ENCODE measurements at places on chromosomes 13 and 19.

GRCh38 chr13:112917737-112918136, 51.3 kb upstream of the MCF2L start:
- no peak for DNase-seq

DNA sequence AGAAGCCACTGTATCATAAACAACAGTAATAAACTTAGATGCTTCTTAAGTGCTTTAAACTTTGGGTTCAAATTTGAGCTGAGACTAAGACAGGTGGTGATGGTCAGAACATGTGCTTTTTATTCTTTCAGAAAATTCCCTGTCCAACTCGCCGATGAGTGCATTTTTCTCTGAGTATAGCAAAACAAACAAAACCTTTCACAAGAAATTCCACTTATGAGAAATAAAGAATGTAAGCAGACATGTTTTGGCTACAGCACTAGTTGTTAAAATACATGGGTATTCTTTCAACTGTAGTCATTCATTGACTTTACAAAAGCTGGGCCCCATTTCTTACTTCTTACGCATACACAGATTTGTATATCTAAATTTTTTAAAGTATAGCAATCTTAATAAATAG, 125.6 kb downstream of the SPRY2 start:
- DNase-seq = no peak

DNA sequence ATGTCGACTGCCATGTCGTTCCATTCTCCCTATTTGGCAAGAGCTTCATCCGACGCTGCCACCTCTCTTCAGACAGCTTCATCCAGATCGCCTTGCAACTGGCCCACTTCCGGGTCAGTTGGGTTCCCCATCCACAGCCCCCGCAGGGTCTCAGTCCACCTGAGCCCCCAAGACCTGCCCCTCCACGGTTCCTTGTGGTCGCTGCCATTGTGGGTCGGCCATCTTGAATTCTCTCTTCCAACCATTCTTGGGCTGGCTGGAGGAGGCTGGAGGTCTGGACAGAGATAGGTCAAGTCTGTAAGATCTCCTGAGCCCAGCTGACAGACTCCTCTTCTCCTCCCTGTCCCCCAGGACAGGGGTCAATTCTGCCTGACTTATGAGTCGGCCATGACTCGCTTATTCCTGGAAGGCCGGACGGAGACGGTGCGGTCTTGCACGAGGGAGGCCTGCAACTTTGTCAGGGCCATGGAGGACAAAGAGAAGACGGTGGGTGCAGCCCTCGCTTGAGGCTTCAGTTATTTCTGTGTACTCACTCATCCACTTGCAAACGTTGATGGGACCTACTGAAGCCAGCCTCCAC, 19.5 kb downstream of the CPT1C start:
- DNase-seq = no peak

DNA sequence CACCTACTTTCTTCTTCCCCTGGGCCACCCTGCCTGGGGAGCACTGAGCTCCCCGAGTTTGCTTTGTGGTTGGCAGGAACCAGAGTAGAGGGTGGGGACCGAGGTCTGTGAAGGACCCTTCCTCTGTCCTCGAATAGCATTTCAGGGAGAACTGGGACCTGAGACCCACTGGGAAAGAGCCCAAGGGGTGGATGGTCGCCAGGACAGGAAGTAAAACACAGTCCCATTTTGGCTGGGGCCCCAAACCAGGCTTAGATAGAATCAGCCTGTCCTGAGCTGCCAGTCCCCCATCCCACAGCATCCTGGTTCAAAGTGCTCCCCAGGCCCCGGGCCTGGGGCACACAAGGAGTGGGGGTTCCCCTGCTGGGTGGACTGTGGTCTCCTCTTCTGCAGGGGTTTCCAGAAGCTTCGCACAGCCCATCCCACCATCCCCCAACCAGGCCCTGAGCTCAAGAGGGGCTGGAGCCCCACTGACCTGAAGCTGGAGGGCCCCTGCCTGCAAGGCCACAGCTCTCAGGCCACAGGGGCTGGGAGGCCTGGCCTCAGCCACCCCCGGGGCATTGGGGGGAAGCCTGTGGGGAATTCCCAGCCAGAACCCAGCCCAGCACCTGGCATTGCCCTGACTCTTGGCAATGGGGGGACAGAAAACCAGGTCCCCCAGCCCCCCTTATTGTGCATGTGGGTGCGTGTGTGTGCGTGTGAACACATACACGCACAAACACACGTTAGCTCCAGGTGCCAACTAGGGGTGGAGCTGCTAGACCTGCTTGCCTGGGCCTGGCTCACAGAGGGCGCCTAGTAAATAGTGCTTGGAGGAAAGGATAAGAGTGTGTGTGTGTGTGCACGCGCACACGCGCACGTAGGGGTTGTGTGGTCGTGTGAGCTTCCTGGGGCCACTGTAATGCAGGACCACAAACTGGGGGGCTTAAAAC, 995 bp upstream of the MKNK2 start:
- no peak for DNase-seq

DNA sequence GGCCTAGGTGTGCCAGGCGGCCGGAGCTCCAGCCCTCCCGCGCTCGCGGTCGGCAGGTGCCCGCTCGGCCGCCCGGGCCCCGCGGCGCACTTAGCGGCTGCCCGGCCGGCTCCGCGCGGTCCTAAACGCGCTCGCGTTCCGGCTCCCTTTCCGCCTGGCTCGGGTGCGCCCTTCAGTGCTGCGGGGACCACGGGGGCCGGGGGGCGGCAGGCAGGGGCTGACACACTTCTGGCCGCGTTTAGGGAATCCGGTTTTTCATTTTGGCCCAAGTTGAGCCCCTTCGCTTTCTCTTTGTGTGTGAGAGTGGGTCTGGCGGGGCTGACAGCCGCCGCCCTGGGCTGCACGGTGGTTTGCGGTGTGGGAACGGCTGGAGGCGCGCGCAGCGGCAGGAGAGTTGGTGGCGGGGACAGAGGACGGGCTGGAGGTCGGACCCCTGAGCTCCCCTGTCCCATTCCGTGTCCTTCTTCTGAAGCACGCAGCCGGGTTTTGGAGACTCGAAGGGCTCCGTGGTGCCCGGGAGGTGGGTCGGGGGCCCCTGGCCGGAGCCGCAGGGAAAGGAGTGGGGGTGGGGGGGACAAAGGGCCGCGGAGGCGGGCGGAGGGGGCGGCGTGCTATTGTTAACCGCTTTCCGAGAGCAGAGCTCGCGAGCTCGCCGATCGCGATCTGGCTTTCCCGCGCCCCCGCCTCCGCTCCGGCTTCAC, 3.1 kb downstream of the FGF9 start:
- no peak for DNase-seq

- no peak for DNase-seq
Observed at GRCh38 chr19:33437821-33438671, 64.5 kb downstream of the CEBPG start.

GRCh38 chr13:35987572-35988513, 143.3 kb downstream of the DCLK1 start:
- DNase-seq = no peak

DNA sequence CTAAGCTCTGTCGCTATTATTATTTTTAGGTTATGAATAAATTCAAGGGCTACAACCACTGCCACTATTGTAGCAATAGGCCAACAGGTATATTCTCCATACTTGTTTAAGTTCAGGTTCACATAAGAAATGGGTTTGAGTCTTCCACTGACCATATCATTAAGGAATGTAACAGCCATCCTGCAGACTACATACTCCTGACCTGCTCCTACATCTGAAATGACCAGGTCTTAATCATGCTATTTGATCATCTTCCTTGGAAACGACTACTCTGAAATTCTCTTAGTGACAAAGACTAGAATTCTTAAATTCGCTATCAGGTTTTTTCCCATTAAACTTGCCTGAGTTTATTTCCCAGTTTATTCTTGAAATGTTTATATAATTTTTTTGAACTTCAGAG, 66.8 kb downstream of the IPO5 start:
- no peak for DNase-seq

DNA sequence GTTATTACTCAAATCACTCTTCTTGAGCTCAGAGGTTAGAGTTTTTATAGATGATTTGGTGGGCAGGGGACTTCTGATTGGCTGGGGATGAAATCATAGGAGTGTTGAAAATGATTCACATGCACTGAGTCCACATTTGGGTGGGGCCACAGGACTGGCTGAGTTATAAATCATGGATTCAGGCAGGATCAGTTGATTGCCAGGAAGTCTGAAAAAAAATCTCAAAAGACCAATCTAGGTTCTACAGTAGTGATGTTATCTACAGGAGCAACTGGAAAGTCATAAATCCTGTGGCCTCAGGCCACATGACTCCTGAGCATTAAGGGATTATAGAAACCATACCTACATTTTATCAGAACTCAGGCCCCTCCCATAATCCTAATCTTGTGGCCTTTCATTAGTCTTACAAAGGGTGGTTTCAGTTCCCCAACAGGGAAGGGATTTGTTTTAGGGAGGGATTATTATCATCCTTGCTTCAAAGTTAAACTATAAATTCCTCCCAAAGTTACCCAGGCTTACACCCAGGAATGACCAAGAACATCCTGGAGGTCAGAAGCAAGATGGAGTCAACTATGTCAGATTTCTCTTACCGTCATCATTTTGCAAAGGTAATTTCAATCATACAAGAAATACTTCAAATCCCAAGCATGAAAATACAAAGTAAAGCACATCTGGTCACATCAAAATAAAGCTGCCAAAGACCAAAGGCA, 5.6 kb upstream of the CCDC70 start:
- DNase-seq = no peak

DNA sequence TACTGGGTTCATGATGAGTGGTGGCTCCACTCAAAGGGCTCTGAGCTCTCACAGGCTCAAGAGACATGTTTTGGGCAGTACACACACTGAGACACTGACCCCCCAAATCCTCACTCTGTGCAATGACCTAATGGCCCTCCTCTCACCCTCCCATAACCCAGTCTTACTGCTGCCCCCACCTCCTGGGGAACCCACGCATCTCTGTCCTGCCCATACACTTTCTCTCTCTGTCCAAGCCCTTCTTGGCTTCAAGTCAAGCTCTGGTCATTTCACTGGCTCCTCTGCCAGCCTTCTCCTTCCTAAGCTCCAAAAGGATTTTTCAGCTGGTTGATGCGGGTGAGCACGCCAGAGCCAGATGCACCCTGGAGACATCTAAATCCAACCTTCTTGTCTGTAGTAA, 187.9 kb upstream of the TSHZ3 start:
- no peak for DNase-seq

DNA sequence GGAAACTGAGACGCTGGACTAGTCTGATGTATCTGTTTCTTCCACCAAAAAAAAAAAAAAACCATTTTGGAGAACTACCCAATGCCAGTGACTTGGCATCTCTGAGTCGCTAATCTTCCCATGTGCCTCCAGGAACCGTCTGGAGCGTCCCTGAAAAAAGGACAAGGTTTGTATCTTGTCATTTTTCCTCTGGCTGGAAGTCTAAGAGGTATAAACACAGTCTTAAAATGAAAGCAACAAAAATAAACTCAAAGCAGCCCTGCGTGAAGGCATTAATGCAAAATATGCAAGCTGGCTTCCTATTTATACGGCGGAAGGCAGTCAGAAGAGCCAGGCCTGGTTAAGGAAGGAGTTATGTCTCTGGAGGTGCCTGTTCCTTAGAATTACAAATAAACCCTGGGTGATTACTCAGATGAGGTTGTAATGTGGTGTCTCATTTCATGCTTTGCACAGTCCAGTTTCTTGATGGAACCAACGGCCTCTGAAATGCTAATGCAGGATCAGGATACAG, 20.3 kb downstream of the ACTN4 start:
- no peak for DNase-seq

DNA sequence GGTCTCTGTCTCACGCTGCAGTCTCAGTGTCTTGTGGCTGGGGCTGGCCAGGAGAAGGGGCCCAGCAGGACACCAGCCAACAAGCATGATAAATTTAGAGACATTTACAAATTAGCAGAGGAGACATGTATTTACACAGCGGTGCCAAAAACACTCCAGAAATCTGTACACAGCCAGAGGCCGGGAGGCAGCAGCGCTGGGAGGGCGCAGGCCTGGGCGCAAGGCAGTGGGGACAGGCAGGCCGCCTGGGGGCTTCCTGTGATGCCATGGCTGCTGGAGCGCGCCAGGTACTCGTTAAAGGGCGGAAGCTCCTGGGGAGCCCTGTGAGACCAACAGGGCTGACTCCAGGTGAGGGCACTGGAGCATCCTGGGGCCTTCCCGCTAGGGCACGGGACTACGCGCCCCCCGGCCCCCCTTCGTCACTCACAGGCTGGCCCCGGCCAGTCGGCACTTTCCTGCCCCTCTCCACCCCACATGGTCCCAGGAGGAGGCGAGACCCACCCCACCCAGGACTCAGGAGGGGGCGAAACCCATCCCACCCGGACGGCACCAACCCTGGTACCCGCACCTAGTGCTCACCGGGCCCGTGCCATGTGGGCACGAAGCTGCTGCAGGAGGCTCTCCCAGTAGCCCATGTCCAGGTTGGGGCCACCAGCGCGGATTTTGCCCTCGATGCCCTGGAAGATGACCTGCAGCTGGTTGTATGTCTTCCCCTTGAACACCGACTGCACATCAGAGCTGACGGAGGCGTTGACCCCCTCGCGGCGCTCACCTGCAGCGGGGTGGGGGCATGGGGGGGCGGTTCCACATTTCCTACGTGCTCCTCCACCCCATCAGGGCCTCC, 7.4 kb upstream of the TBXA2R start:
- DNase-seq = no peak

GRCh38 chr19:50427997-50428425, 4.7 kb upstream of the MYBPC2 start:
- no peak for DNase-seq

- DNase-seq = no peak
Observed at GRCh38 chr19:5098646-5099045, 129.7 kb downstream of the KDM4B start.

DNA sequence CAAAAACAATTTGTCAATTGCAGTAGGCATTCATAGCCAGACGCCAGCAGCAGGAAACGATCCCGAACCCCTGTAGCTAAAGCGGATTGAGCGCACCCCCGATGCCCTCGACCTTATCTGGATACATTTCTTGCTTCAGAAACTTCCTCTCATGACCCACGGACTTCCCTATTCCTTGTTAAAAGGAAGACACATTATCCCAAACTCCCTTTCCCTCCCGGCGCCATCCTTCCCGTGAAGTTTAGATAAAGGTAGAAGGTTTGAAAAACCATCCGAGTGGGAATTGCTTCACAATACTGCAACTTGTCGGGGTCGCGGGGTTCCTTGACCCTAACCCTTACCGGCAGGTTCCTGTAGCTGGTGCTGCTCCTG, 977 bp downstream of the PCDH20 start:
- no peak for DNase-seq

DNA sequence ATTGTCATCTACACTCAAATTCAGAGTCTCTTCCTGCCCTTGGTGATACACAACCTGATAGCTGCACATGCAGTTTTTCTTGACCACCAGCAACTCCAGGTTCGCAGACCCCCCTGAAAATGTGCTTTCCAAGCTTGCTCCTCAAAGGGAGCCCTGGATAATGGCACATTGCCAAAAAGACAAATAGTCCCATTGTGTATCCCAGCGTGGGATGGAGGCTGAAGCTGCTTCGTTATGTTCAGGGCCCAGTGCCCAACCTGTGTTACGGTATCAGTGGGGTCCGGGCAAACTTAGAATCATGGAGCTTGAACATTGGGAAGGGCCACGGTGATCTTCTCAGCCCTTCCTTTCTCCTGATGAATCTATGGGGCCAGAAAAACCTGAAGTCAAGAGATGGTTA, 173.0 kb downstream of the TEX29 start:
- no peak for DNase-seq
